ENCODE measurements at places on chromosomes 12 and 14. TPM values are rescaled to one million over a fixed set of nuclear protein-coding genes. Genes with fewer than 3 reads are reported as not detected.

CACNA2D4 gene
- total RNA-seq = 0.28 TPM

DNA sequence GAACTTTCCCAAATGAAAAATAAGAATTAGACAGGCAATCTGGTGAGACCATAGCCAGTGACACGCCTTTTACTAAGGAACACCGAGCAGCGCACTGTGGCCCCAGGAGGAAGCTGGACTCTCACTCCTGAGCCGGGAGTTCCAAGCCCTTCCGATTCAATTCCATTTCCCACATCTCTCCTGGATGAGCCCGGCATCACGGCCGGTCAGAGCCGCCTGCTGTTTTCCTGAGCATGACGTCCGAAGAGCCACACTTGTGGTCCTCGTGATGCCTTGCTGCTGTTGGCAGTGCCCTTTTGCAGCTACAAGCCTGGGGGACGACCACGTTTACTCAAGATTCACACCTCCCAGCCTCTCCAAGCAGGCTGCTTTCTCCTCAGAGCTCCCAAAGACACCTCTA is 40.8 kb downstream of the FBXL14 start:
- H3K27ac ChIP-seq = peak overlapping the region; percentile 84
- no peak for DNase-seq
- no peaks in the 10 kb centered on the region for H3K36me3 ChIP-seq
- H3K4me1 ChIP-seq = peaks cover 26% of the 10 kb centered on the region
- H3K4me3 ChIP-seq = no peak overlapping the region

ADAMTS20 gene
- total RNA-seq = not detected

OTX2 gene
- not detected for total RNA-seq

KRT75 gene
- total RNA-seq = not detected

PLEKHG7 gene
- total RNA-seq = under 0.01 TPM

DNA sequence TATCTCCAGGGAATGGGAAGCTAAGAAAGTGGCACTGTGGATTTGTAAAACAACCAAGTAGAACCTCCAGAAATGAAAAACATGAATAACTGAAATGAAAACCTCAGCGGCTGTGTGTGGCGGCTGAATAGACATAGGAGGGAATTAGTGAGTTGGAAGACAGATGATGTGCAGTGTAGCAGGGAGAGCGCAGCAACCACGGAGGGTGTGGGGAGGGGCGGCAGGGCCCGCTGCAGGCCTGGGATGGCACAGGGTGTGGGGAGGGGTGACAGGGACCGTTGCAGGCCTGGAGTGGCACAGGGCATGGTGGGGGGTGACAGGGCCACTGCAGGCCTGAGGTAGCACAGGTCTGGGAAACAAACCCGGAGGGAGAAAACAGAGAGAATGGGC is 51.1 kb downstream of the BEGAIN start:
- no peak overlapping the region for H3K27ac ChIP-seq
- H3K27me3 ChIP-seq = no peaks in the 10 kb centered on the region
- H3K4me1 ChIP-seq = no peaks in the 10 kb centered on the region
- no peaks in the 10 kb centered on the region for H3K36me3 ChIP-seq

LLPH gene
- total RNA-seq = 2.7 TPM

- H3K27me3 ChIP-seq = no peaks in the 10 kb centered on the region
- no peak overlapping the region for H3K4me3 ChIP-seq
- peaks cover 58% of the 10 kb centered on the region for H3K36me3 ChIP-seq
- peaks cover 10% of the 10 kb centered on the region for H3K4me1 ChIP-seq
These were observed 60.5 kb downstream of the AMN start for GRCh38 chr14:102982852-102983470.

- no peaks in the 10 kb centered on the region for H3K36me3 ChIP-seq
- H3K27ac ChIP-seq = no peak overlapping the region
- DNase-seq = peak; percentile 78
- H3K4me3 ChIP-seq = no peak overlapping the region
- no peaks in the 10 kb centered on the region for H3K27me3 ChIP-seq
These were observed 166.7 kb downstream of the RAD51B start for GRCh38 chr14:67986131-67986841.

Data from IMR-90 (cell line).